ENCODE measurements at places on chromosomes 12 and 14.

GRCh38 chr12:54463484-54463883, 9.9 kb downstream of the GTSF1 start:
- no peak for DNase-seq

DNA sequence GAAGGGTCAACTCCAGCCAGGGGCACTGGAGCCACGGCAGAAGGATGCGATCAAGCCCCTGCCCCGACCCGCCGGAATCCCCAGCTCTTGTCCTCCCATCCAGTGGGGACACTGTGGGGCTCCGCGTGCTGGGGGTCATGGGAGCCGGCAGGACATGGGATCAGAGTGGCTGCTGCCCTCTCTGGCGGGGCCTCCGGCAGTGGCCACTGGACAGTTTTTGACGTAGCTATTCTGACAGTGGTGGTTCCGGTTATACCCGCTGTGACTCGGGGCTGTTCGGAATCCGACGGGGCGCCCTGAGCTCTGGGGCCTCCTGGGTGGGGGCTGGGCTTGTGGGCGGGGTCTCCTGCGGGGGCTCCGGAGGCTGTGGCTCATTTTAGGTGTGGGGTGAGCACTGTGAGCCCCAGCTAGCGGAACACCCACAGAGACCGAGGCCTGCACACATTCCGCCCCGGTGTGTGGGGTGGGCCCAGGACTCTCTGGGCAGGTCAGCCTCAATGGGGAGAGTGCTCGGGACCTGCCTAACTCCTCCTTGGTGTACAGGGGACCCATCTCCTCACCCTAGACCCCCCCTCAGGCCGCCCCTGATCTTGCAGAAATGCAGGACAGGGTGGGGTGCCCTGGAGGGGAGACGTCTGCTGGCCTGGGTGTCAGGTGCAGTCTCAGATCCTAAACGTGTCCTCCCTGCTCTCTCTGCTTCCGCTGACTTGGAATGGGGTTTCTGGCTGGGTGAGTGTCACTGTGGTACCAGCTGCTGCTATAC, 374.2 kb downstream of the TMEM121 start:
- DNase-seq, result no peak

DNA sequence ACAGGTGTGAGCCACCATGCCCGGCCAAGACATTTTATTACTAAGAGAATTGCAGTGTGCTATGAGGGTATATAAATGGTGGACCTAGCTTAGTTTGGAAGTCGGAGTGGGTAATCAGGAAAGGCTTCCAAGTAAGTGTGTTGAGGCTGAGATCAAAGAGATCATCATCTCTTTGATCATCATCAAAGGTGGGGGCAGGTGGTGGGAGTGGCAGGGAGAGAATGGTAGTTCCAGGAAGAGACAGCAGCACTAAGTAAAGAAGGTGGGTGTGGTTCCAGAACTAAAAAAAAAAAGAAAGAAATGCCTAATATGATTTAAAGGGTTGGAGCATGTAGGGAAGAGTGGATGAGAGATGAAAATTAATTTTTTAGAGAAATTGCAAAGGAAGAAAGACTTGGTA, 14.7 kb downstream of the SLC4A8 start:
- no peak for DNase-seq

- DNase-seq, result no peak
These were observed 106.2 kb upstream of the MAX start for GRCh38 chr14:65208548-65208947.

- DNase-seq, result no peak
These were observed 1.0 kb downstream of the RNF41 start for GRCh38 chr12:56220611-56221231.

DNA sequence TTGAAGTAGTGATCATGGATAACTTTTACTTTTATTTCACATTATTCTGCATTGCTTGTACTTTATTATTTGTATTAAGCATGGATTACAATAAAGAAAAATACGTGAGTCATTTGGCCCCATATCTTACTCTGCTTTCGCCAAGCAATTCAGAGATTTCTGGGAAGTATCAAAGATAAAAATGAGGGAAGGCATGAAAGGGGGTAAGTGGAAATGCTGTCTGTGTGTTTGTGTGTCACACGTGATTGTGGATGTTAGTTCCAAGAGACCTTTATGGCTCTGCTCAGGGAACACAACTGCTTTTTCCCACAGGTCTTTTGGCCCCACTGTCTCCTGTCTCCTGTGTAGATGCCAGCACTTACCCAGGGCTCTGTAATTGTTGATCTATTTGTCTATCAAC, 10.5 kb downstream of the NID2 start:
- no peak for DNase-seq

DNA sequence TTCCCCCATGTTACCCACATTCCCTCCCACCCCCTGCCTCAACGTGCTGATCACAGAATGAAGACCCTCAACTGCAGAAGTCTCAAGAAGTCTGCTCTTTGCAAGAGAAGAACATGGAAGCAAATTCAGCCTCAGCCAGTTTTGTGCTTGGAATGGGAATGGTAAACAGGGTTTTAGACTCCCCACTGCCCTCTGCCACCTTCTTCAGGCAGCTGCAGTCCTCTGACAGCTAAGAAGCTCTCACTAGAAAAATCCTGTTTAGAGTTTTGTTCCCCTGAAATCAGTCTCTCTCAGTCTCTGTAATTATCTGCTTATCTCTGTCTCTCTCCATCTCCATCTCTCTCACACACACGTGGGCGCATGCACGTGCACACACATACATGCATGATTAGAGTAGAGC, 85.4 kb downstream of the CRACR2A start:
- DNase-seq, result no peak

- DNase-seq, result no peak
These were observed 4.1 kb downstream of the KCNC2 start for GRCh38 chr12:75205558-75205957.

DNA sequence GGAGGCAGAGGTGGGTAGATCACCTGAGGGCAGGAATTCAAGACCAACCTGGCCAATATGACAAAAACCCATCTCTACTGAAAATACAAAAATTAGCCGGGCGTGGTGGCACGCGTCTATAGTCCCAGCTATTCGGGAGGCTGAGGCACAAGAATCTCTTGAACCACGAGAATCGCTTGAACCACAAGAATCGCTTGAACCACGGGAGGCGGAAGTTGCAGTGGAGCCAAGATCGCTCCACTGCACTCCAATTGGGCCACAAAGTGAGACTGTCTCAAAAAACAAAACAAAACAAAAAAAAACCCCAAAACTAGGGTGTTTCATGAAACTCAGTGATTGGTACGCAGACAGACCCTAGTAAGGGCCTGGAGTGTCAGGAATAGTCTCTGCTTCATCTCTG, 6.4 kb upstream of the ARF6 start:
- no peak for DNase-seq

- peak; percentile 72 for DNase-seq
These were observed at the start of gene ENO2 for GRCh38 chr12:6914246-6914946. Gene ENO2, plus strand, starts transcription at chr12:6914580. Its CDS starts 1,253 bp downstream, at chr12:6915833.

DNA sequence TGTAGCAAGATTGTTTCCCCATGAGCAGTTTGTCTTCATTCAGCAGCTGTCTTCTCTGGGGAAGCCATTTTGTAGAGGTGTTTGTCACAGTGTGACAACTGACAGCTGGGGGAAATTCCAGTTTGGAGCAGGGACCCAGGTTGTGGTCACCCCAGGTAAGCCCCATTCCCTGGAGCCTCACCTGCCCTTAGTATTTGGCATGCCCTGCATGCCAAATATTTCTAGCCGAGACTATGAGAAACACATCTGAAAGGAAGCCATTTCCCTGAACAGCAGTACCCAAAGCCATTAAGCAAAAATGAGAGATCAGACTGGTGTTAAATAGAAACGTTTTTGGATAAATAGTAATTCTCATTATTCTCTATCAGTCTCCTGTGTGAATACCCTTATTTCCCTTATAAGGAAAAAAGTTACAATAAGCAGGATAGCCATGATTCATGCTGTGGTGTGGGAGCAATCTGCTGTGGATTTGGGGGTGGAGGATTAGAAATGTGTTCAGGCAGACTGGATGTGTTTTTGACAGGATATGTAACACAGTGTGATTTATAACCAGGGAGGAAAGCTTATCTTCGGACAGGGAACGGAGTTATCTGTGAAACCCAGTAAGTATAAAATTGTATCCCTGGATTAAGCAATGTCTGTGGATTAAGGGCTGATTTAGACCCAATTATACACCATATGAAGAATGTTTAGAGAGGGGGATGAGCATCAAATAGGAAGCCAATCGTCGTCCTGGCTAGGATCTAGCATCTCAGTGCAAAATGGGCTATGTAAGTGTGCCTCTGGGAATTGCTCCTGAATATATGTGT, 68.9 kb downstream of the DAD1 start:
- no peak for DNase-seq

DNA sequence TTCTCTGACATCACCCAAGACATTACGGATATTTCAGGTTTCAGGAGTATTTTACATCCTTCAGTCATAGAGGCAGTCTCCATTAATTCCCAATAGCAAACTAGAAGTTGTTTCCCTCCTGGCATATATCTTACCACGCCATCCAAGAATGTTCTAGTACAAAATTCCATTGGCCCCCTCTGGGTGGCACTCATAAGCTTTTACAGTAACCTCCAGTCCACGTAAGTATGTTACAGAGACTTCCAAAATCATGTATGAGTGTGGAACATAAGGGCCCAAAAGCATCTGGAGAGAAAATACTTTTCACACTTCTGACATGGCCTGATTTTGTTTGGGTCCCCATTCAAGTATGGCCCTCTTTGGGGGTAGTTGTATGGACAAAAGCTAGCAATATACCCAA, 58.1 kb upstream of the DHRS4 start:
- no peak for DNase-seq

DNA sequence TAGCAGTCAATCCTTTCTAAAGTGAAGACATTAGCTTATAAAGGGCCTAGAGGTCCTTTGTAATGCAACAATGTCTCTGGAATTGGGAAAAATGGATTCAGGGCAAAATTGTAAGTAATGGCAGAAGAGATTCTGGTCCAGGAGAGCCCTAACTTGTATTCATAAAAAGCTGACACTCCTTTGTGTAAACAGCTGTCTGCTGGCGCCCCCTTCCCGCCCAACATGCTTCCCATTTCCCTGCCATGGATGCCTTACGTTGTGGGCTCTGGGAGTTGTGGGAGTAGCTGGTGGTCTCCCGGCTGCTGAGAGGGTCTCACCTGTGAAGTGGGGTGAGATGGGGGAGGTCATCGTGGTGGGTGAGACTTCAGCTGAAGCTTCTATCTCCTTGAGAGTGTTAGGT, 2.3 kb downstream of the ACRBP start:
- DNase-seq, result no peak

DNA sequence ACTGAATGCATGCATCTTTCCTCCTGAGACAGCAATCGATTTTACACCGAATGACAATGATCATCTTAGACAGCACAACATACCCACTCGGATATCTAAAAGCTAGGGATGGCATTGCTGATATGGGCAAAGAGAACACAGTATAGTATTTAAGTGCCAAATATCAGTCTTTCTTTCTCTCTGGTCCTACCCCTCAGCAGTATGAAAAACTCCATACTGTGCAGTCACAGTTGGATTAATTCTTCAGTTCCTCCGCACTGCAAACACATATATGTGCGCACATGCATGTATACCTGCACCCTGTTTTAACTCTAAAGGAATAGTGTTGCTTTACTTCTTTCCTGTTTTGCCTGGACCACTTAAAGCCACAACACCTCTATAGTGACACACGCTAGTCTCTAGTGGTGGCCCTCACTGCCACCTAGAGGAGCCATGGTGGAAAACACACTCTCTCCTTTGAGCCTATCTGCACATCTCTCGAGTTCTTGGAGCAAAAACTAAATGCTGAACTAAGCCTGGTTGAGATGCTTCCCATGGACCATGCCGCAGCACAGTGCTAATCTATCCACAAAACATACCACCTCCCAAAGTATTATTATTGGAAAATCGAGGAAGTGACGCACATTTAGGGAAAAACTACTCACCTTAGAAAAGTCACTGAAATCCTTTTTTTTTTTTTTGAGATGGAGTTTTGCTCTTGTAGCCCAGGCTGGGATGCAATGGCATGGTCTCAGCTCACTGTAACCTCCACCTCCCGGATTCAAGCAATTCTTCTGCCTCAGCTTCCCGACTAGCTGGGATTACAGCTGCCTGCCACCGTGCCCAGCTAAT, 11.9 kb downstream of the TMEM52B start:
- no peak for DNase-seq

DNA sequence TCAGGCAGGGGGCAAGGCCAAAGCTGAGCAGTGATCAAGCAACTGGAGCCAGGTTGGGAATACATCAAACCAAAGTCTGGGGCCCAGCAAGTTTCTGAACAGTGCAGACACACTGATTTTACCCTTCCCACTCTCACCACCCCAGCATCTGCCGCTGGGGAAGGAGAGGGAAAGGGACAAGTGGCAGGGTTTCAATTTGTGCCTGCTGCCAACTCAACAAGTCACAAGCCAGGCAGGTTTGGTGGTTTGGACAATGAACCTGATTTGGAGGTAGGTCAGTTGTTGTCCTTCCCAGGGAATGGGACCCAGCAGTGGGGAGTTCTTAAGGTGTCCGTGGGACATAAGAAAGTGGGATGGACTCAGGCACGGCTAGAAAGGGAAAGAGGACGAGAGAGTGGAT, 151.9 kb upstream of the NOS1 start:
- no peak for DNase-seq

DNA sequence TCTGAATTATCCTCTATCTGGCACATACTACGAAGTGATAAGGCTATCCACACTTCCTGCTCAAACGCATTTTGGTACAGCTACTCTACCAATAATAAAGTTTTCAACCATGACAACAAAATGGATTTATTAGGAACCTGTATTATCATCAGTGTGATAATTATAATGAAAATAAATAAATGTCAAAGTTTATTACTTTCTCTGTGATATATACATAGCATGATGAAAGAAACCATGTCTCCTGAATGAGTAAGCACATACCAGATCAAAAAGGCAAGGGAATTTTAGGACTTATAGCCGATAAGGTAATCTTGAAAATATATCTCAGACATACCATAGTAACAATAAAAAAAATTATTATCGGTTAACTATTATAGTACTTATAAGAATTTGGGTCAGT, 61.1 kb downstream of the CPNE8 start:
- DNase-seq, result no peak

DNA sequence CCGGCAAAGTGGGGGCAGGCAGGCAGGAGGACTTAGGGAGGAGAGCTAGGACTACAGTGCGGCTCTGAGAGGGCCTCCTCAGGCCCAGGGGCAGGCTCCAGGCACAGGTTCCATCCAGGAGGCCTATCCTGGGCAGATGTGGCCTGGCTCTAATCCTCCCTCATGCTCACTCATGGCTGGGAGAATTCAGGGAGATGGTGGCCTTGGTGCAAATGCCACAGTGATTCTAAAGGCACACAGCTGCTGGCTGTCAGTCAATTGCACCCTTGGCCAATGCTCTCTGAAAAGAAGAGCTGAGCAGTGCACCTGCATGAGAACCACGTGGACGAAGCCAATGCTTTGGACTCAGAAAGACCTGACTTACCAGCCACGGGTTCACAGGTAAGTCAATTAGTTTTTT, 89.6 kb downstream of the C12orf75 start:
- no peak for DNase-seq

GRCh38 chr14:41957459-41957858, 350.8 kb downstream of the LRFN5 start:
- no peak for DNase-seq

Measured in activated CD4-positive, alpha-beta T cell treated with anti-CD3 and anti-CD28 coated beads, Interleukin-2, amount 50 U/mL, for 24 hours (primary cell).